ENCODE measurements at places on chromosomes 5 and 9.

DNA sequence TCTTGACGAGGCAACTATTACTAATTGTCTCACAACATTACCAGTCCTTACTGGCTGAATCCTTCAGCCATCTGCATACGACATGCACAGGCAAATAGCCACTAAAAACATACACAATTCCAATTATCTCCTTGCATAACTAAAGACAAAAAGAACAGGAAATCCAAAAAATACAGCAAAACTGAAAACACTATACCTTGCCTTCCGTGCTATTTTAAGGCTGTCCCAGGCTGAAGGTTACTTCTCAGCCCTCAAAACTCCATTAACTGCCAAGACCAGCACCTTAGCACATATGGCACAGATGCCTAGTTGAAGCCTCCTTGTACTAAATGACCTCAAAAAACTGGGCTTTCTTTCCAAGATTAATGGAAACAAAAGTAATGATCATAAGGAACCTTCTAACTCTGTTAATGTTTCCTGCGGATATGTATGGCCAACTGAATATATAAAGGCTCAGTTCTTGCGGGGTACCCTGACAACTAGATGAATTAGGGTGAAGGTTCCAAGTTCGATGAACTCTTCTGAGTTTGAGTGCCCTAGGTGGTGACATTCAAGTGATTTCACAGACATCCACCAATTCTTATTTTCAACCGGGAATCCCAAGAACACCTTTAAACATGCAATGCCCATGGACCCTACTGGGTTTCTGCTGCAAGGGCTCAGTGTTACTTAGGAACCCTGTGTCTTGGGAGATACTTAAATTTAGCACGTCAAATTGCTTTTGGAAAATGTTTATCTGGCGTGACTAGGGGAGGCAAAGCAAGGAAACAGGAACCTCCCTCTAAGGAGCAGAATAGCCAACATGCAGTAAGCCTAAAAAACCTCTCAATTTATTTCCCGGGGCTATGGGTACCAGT, 455.3 kb downstream of the RAB3C start:
- DNase-seq = no peak

- no peak for DNase-seq
Observed at GRCh38 chr9:109421026-109421970, 76.8 kb downstream of the PTPN3 start.

- peak; percentile 17 for DNase-seq
Observed at GRCh38 chr9:89359751-89360261, 41.5 kb downstream of the SECISBP2 start.

DNA sequence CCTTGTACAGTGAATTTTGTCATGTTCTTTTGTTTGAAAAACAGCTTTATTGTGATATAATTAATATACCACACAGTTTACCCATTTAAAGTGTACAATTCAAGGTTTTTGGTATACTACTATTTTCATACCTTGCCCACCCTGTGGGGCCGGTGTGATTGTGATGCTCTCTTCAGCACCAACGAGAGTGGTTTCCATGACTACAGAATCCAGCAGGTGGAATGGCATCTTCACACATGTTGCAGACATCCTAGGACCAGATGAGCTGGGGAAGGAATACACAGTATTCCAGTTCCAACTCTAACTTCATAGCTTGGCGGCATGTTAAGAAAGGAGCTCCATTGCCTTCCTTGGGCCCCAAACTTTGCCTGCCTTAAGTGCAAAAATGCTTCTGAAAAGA, 7.7 kb upstream of the GPR151 start:
- no peak for DNase-seq

DNA sequence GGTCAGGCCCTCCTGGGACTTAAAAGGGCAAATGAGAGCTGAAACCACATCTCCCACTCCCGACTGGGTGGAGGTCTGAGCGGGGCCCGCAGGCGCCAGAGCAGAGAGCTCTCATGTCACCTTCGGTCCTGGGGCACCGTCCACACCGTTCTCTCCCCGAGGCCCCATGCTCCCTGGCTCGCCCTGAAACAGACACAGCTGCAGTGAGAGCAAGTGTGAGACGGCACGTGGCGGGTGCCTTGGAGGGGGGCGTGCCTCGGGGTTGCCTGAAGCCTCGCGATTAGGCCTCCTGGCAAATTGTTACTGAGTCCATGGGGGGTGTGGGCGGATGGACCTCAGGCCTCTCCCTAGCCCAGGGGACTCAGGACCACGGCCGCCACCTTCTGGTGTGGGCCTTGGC, 24.1 kb upstream of the PHYKPL start:
- no peak for DNase-seq

DNA sequence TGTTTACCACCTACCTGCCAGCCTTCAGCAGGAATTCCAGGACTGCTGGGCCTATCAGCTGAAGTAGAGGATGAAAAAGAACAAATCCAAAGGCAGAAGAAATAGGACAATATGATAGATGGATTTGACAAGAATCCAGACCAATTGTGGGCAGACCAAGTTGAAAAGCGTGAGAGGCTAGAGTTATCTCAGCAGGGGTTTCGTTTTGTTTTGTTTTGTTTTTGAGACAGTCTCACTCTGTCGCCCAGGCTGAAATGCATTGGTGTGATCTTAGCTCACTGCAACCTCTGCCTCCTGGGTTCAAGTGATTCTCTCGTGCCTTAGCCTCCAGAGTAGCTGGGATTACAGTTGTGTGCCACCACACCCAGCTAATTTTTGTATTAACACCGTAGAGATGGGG, 113.2 kb downstream of the PALM2AKAP2 start:
- no peak for DNase-seq

DNA sequence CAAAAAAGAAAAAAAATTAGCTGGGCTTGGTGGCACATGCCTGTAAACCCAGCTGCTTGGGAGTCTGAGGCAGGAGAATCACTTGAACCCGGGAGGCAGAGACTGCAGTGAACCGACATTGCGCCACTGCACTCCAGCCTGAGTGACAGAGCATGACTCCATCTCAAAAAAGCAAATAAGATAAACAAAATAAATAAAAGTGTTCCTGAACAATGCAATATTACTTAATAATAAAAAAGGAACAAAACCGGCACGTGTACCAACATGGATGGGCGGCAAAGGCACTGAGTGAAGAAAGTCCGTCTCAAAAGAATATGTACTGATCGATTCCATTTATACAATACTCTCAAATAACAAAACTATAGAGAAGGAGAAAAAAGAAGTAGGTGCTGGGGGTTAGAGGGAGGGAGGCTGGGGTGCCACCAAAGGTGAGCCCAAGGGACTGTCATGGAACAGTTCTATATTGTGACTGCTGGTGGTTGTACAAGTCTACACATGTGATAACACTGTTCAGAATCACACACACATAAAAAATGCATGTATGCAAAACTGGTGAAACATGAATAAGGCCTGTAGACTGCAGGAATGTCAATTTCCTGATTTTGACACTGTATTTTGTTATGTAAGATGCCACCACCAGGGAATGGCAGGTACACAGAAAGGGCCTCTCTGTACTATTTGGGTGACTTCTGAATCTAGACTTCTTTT, 15.8 kb downstream of the MYO10 start:
- DNase-seq = no peak

DNA sequence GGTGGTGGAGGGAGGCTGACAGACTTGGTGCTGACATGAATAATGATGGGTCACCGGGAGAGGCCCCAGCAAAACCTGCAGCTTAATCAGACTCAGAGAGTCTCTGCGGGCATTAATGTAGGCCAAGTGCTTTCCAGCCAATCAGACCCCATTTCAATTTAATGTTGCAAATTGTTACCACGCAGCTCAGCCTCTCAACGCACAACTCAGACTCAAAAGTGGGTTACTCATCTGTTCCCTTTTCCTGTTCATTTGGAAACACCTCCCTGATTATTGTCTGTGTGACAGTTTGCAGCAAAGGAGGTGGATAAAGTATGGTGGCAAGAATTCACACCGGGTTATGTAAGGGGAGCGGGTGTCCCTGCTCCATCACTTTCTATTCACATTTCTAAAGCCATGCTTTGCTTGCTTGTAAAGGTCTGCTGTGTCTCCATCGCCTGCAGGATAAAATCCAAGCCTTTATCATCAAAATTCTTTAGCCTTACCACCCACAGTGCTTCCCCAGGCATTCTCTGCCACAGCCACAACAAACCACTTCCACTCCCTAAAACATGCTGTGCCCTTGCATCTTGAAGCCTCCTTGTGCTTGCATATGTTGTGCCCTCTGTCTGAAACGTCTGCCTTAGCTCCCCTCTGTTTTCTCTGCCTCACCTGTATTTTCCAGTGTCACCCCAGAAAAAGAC, 156.5 kb downstream of the ASTN2 start:
- DNase-seq = no peak

DNA sequence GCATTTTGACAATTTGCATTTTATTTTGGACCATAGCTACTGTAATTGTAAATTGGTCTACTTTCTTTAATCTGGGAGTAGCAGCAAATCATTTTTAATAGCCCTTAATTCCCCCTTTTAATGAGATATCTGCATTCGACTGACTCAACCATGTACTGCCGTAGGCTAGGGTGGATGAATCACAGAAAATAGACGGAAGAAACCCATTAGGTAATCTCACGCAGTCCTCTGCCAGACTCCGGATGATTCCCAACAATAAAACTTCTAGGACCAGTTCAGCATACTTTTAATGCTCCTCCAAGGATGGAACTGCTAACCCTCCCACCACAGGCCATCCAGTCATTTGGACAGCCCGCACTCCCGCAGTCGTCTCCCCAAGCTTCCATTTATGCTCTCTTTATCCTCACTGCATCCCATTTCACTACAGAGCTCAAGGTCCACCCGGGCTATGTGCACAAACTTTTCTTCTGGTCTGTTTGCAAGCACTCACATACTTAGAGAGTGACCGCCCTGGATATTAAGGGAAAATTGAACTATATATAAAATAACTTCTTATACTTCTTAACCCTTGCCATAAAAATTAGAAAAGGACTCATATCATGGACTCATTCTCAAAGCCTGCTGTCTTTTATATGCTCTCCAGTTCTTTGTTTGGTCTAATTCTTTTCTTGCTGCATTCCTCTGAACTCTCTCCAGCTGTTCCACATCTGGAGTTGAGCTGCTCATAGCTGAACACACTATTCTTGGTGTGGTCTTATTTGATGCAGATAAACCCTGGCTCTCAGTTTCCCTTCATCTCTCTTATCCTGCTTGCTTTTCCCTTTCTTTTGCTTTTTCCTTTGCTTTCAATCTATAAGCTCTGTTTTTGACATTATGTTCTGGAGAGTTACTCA, 326.6 kb downstream of the ARL15 start:
- DNase-seq = no peak

- no peak for DNase-seq
Observed at GRCh38 chr9:134944916-134945315, 27.2 kb upstream of the FCN1 start.

- DNase-seq = no peak
Observed at GRCh38 chr9:92724528-92725265, 39.9 kb downstream of the BICD2 start.

- no peak for DNase-seq
Observed at GRCh38 chr9:69325409-69326212, 596 bp downstream of the ENTREP1 start.

DNA sequence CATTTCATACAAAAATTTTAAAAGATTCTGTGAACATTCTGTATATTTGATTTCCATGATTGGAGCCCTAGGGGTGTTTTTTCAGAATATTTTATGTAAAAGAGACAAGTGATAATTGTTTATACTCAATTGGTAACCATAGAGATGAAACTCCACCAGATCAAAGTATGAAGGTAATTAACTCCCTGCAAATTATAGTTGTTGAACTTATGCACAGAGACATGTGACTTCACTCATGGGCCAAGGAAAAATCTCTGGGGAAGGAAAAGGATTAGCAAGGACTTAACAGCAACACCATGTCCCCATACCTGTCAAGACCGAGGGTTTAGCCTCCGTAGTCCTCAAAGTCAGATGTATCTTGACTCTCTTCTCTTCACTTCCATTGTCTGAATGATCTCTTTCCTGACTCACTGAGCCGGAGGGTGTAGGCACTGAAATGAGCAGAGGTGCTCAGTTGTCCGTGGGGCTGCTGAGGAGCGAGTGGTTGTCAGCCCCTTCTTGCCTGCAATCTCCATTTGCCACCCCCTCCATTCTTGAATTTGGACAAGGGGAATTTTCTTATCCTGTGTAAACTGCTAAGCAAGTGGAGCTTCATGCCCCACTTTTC, 17.5 kb upstream of the CXCL14 start:
- DNase-seq = no peak

DNA sequence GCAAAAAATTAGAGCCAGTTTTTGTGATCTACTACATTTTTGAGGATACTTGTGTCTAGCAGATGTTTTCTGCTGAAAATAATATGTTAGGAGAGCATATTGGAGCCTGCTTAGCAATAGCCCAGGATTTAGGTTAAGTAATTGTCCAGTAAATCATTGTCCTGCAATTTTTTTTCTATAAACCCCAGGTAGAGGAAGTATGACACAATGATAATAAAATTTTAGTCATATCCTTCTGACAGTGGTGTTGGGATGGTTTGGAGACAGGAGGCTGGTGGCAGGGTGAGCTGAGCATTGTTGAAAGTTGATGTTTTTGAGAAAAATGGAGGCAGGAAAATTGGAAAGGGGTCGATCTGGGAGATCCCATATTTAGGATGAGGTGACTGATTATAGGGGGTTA, 3.5 kb downstream of the SNCAIP start:
- DNase-seq = no peak

GRCh38 chr5:1789834-1790471, 9.7 kb downstream of the MRPL36 start:
- DNase-seq = peak; percentile 24

- no peak for DNase-seq
Observed at GRCh38 chr5:58044166-58044565, 415.7 kb downstream of the PLK2 start.

- no peak for DNase-seq
Observed at GRCh38 chr9:98241357-98242300, 13.8 kb downstream of the TBC1D2 start.

GRCh38 chr9:71643330-71643729, 125.0 kb downstream of the CEMIP2 start:
- DNase-seq = no peak

Data from fibroblast of the conjunctiva (primary cell).